Osteoblast (primary cell): ENCODE measurements at places on chromosomes 3 and 15. TPM values are rescaled to one million over a fixed set of nuclear protein-coding genes. Genes with fewer than 3 reads are reported as not detected.

The DPH3 gene
- total RNA-seq: 21.4 and 27.4 TPM in 2 replicates

The CHRD gene
- total RNA-seq: 0.29 and 0.36 TPM in 2 replicates

The DUOXA2 gene
- total RNA-seq: not detected in 2 replicates

The C3orf70 gene
- total RNA-seq: 1.4 and 1.5 TPM in 2 replicates

The PPP2R3A gene
- total RNA-seq: 23.9 and 24.2 TPM in 2 replicates

The TRAT1 gene
- total RNA-seq: not detected in 2 replicates

The VPS8 gene
- 95.2 and 96.7 TPM in 2 replicates for total RNA-seq

The OXTR gene
- total RNA-seq: 2.5 and 6.2 TPM in 2 replicates

The ZBTB20 gene
- 32.9 and 35.4 TPM in 2 replicates for total RNA-seq

The ZNF80 gene
- total RNA-seq: not detected in 2 replicates

The BFSP2 gene
- total RNA-seq: not detected in 2 replicates

The CISH gene
- 1.1 and 1.2 TPM in 2 replicates for total RNA-seq

The ZNF619 gene
- 6.5 and 8.5 TPM in 2 replicates for total RNA-seq

The CKMT1A gene
- not detected in 2 replicates for total RNA-seq

The ASB14 gene
- not detected in 2 replicates for total RNA-seq

The ZNF662 gene
- total RNA-seq: 4.0 and 4.1 TPM in 2 replicates

The OSTN gene
- under 0.01 TPM in 1 of 2 replicates, not detected in the other for total RNA-seq

The NOX5 gene
- 0.29 and 0.36 TPM in 2 replicates for total RNA-seq
